ENCODE measurements at places on chromosomes 6 and 20.

- no peak for DNase-seq
These were observed 3.6 kb downstream of the FOXC1 start for GRCh38 chr6:1613346-1613687.

- DNase-seq = peak; percentile 24
These were observed 105.0 kb downstream of the OLIG3 start for GRCh38 chr6:137389150-137389704.

GRCh38 chr6:76681781-76682180 is 609.3 kb upstream of the IMPG1 start:
- DNase-seq = no peak

- DNase-seq = no peak
These were observed 258.3 kb upstream of the MOCS1 start for GRCh38 chr6:40192516-40192915.

- DNase-seq = no peak
These were observed 109.0 kb downstream of the RIN2 start for GRCh38 chr20:19867074-19867473.

DNA sequence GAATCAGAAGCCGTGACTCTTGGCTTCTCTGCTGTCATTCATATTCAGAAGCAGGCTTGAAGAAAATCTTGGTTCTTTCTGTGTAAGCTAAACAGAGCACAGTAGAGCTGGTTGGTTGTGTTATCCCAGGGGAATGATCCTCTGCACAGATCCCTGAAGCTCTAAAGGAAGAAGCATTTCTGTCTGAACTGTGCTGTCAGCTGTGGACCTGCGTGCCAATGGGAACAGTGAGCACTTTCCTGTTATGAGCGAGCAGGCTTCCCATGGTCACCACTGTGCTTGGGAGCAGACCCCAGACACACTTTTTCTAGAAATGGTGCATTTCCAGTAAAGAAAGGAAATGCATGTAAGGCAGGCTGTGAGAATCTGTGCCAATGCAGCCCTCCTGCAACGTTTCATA is 490.2 kb downstream of the EPM2A start:
- no peak for DNase-seq

- no peak for DNase-seq
These were observed 30.0 kb downstream of the SLC22A16 start for GRCh38 chr6:110446405-110446804.

- DNase-seq = no peak
These were observed 398.9 kb upstream of the SULF2 start for GRCh38 chr20:48184229-48184628.

DNA sequence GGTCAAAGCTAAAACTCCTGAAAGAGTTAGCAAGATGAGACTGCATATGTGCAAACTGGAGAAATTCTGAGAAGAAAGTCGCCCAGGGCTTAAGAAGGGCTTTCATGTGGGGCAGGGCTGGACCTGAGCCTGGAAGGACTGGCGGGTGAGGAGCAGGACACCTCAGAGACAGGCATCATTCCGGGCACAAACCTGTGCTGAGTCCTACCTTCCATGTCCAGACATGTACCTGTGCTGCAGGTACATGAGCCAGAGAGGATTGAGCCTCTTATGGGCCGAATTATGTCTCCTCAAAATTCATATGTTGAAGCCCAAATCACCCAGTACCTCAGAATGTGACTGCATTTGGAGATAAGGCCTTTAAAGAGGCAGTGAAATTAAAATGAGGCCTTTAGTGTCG is 171.0 kb downstream of the QRSL1 start:
- no peak for DNase-seq

DNA sequence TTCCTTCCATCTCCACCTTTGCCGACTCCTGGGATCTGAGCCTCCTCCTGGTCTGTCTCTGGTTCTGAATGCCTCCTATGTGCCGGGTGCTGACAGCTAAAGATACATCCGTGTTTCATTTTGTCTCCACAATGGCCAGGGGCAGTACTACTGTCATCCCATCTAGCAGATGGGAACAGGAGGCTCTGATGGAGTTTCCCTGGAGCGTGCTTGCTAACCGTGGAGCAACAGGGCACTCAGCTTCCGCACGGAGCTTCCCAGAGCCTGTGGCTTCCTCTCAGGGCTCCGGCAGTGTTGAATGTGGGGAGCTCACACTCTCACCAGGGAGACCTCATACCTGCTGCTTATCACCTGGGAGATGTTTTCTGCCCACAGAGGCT is 11.9 kb upstream of the NPBWR2 start:
- DNase-seq = no peak

GRCh38 chr6:167665698-167666330 is 160.9 kb upstream of the AFDN start:
- DNase-seq = no peak

GRCh38 chr6:44740566-44741120 is 353.1 kb downstream of the CDC5L start:
- no peak for DNase-seq

DNA sequence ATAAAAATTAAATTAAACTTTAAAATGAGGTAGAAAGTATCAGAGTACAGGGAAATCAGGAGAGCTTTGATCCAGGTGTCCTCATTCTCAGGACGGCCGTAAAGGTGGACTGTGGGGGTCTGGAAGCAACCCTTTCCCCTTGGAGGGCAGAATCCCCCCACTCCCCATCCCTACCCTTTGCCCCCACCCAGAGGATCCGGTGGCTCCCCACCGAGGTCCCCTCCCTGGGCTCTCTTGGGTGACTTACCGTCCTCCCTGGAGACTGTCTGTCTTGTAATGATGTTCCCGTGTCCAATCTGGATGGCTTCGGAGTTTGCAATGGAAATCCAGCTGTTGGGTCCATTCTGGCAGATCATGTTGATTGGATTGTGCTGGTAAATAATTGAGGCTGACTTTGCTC is 7.3 kb downstream of the ZBP1 start:
- DNase-seq = no peak

DNA sequence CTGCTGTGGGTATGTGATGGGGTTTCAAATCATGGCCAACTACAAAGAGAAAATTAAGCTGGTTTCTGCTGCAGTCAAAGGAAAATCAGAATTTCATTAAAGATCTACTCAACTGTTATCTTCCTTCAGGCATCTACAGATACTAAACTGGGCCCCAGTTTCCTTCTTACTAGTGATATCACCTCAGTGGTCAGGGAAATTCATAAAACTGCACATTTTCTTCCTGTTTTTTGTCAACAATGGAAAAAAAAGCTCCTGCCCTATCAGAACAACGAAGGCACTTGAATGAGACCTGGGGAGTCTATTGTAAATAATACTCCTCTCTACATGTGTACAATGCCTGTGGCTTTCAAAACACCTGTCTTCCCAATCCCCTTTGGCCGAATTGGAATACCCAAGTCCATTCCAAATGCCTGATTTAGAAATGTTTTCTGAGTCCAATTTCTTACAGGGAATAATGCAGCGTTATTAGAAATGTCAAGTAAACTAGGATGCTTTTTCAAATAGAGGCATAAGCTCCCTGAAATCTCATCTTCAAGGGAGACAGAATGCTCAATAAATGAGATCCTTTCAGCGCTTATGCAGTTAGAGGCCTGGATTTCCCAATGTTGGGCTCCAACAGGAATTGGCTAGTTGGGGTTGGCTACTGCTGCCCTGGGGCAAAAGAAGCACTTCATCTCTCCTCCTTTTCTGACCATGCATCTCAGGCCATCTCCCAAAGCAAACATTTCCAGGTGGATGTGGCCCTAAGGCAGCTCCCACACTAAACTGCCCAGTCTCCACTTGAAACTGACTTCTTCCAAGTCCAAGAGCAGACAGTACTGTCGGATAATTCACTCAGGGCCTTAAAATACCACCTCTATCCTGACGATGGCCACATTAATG is 143.3 kb downstream of the NFATC2 start:
- no peak for DNase-seq

GRCh38 chr20:19886661-19887288 is 128.7 kb downstream of the RIN2 start:
- no peak for DNase-seq

GRCh38 chr6:161889324-161889723 is 615.5 kb upstream of the AGPAT4 start:
- DNase-seq = no peak

DNA sequence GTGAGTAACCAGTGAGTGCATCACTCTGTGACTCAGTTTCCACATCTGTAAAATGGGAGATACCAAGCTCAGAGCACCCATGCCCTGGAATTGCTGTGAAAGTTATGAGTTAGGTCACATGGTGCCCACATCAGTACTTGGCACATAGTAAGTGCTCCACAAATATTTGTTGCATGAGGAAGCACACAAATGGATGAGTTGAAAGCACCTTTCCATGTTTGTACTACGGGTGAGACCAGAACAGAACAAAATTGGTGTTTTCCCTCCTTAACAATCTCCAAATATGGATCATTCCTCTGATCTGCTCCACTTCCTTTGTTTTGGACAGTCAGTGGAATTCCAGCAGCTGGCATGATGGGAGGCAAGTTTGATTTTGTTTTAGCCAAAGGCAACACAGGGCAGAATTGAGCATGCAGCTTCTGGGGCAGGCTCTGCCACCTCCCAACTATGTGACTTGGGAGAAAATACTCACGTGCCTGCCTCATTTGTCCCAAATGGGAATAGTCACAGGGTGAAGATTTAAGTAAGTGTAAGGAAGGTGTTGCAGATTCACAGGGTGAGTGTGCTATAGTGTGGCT is 503.7 kb upstream of the SULF2 start:
- DNase-seq = no peak
